ENCODE measurements at places on chromosomes 5 and 9.

DNA sequence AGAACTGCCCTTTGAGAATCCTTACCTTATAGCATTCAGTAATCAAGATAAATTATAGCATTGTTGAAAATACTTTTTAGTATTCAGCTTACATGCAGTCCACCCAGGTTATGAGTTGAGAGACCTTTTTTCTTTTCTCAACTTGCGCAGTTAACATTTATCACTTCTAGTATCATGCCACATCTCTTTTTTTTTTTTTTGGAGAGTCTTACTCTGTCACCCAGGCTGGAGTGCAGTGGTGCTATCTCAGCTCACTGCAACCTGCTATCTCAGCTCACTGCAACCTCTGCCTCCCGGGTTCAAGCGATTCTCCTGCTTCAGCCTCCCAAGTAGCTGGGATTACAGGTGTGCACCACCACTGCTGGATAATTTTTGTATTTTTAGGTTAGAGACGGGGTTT, 29.0 kb downstream of the LRRC70 start:
- no peak for DNase-seq

DNA sequence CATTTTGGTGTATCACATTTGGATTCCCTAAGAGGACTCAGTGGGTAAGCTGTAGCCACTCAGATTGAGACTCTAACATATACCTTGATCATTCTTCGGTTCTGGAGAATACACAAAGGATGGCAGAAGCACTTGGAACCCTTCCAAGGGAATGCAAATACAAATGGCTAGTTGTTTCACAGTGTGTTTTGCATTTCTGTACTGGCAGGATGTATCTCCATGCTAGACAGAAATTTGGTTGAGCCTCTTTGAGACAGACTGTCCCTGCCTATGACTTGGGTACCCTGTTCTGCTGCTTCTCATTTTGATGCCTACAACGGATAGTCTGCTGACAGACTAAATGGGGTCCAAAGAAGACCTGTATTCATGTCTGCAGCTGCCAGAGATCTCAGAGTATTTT, 273.5 kb downstream of the TMEM38B start:
- peak; percentile 52 for DNase-seq

GRCh38 chr5:139871614-139872013, 76.0 kb downstream of the PSD2 start:
- DNase-seq, result no peak

DNA sequence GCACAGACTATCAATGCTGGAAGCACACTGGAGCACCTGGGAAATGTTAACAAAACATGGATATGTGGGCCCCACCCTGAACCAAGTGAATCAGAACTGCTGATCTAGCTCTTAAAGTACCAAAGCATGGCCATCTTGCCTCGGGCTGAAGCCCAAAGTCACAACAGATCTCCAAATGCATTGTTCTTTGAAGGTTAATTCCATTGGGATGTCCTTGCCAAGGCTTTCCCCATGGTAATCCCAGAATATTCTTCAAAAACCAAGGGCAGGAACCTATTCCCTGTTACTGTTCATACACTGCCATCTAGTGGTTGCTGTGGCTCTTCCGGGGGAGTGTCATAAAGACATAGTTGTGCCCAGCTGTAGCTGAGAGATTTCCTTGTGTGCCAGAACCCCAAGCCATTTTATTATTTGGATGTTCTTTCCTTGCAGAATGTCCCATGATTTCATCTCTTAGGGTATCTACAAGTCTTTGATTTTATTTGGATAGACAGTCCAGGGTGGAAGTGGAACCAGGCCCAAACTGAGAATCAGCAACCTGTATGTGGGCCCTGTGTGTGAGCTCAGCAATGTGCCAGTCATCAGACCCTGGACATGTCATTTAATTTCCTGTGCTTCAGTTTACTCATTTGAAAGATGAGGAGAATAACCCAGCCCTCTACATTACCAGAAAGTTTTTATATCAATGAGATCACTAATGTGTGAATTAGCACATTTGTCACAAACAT, 290.0 kb downstream of the ACTL7B start:
- DNase-seq, result peak; percentile 85

- no peak for DNase-seq
These were observed 20.8 kb upstream of the SLC6A3 start for GRCh38 chr5:1465966-1466471.

DNA sequence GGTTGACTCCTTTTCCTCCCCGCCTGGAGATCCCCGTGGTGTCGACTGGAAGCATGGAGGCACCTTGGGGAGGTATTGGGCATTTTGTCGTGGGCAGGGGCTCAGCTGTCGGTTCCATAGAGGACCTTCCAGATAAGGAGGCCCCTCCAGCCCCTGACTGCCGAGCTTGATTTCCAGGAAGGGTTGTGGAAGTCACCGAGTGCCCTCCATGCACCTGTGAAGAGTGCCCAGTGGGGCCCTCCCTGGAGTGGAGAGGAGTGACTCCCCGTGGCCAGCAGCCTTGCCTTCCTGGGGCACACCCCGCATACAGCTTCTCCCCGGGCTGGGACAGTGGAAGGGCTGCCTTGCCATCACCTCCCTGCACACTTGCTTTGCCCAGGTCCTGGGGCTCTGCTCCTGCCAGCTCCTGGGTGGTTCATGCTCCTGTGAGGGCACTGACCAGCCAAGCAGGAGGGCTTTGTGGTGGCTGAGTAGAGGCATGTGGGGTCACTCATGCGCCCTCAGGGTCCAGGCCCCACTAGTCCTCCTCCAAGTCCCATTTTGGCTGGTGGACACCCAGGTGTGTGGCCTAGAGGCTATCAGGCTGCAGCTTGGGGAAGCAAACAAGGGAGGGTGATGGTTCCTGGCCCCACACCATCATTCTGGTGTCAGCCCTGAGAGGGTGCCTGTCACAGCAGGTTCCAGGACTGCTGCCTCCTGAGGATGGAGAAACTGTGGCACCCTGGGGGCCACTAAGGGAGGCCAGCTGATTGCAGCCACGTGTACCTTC, 133.0 kb downstream of the WNK2 start:
- DNase-seq, result no peak

- DNase-seq, result no peak
These were observed 49.2 kb downstream of the KCTD16 start for GRCh38 chr5:144219869-144220268.

GRCh38 chr5:5288201-5288600, 134.3 kb upstream of the ICE1 start:
- DNase-seq, result no peak

- no peak for DNase-seq
These were observed 72.8 kb downstream of the NIPSNAP3B start for GRCh38 chr9:104836767-104837166.

DNA sequence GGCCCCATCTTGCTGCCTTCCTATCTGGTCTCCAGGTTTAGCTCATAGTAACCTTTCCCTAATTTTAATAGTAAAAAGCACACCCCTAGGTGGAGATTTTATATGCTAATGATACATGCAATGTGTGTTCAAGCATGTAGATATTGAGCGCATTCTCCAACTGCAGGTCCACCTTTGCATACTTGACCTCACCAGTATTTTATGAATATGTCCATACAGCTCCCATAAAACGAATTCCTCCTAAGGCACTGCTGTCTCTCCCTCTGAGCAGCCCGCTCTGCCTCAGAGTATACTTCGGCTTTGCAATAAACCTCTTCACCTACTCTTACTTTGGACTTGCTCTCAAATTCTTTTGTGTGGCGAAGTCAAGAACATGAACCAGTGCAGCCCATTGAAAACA, 153.3 kb downstream of the RAB3C start:
- DNase-seq, result no peak

DNA sequence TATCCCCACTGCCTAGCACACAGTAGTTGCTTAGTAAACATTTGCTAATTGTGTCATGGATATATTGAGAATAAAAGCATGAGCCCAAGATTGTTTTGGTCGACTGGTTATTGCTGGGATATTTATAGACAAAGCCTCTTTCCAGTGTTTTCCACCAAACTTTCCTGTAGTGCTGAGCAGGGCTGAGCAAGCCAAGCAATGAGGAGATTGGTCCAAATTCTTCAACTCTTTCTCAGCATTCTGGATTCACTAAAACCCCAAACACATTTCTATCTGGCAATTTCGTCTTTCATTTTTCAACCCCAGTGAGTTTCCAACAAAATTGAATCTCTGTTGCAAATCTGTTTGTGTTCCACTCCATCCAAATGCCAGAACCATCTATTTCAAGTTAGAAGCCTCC, 31.9 kb upstream of the TARS1 start:
- DNase-seq, result no peak

DNA sequence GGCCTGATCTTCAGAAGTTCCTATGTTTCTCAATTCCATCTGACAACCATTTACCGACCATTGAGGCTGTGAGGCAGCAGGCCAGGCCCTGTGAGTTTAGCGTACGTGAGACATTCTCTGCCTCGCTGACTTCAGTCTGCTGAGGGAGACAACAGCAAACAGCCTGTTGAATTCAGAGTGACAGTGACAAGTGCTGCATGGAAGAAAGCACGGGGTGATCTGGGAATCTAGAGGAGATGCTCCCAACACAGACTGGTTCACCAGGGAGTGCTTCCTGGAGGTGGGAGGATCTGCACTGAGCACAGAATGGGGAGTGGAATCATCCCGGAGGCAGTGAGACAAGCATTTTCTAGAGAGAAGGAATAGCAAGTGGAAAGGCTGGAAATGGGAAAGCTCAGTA, 10.0 kb upstream of the DDX41 start:
- DNase-seq, result no peak

- DNase-seq, result peak; percentile 6
These were observed 79.2 kb upstream of the ABCA1 start for GRCh38 chr9:105007143-105007542.

DNA sequence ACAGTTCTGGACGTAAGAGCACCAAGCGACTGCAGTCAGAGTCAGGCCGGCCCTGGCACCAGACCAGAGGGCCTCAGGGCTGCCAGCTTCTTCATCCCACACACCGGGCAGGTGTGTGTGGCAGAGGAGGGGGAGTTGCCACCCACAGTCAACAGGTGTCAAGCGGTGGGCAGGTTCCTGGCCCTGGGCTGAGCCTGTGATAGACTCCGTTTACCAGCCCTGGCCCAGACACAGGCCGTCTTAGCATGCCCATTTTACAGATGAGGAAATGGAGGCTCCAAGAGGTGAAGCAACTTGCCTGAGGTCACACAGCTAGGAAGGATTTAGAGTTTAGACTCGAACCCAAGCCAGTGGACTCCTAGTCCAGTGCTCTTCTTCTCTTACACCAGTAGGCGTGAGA, 71.8 kb downstream of the HMCN2 start:
- no peak for DNase-seq

- no peak for DNase-seq
These were observed 96.1 kb downstream of the CYFIP2 start for GRCh38 chr5:157362012-157362411.

DNA sequence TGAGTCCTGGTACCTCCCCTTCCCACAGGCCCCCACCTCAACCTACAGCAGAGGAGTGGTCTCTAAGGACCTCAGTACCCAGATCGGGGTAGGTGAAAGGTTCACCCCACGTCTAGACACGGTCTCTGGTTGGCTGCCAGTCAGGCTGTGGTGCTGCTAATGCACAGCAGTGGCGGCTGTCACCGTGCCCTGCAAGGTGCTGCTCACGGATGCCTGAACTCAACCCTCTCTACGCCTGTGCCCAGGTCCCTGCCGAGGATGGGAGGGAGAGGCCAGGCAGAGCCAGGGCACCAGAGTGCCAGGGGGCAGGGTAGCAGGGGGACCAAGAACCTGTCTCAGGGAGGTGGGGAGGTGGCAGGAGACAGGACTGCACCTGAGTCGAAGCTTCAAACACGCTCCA, 14.3 kb downstream of the IER5L start:
- no peak for DNase-seq

DNA sequence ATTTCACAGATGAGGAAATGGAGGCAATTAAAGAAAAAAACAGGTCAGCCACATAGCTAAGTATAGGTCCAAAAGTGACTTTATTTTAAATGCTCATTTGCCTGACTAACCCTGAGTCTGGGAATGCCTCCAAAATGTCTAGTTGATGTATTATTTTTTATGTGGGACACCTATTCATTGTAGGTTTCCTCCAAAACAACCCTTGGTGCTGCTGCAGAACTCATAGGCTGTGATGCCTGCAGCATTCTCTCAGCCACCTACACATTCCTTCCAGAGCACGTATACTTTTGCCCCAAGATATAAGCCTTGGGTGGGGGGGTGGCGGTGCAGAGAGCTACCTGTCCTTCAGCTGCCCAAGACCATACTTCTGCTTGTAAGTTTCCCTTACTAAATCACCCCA, 77.4 kb downstream of the MSX2 start:
- DNase-seq, result no peak

DNA sequence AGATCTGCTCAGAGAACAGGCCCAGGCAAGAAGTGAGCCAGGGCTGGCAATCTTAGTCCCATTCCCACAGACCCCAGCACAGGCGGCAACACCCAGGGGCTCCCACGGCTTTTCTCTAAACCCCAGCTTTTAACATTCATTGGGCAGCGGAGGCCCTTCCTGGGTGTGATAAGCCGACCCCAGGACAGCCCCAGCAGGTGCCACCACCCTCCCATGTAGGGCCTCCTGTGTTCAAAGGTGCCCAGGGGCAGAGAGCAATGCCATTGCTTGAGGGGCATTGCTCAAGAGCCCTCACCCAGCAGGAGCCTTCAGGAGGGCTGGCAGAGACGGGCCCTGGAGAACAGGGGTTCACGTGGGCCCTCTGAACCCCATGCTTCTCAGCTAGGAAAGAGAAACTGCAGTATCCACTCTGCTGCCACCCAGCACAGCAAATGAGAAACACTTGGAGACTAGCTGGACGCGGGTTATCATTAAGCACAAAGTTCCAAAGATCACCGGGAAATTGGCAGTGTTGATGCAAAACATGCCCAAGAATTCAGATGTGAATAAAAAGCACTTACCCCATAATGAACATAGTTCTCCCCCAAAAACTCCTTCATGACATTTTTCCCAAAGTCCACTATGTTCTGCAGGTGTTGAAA, 13.9 kb downstream of the IPPK start:
- no peak for DNase-seq

DNA sequence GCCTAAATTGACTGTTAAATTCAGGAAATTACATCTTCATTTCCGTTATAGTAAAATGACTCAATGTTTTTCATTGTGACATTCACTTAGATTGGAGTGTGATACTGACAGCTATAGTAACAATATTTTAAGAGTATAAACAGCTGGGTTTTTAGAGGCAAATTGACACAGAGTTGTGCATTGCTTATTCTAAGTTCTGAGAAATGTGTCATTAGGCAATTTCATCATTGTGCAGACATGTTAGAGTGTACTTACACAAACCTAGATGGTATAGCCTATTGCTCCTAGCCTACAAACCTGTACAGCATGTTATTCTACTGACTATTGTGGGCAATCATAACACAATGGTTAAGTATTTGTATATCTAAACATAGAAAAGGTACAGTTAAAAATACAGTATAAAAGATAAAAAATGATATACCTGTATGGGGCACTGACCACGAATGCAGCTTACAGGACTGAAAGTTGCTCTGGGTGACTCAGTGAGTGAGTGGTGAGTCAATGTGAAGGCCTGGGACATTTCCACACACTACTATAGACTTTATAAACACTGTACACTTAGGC, 132.7 kb downstream of the PDE4D start:
- DNase-seq, result no peak

- DNase-seq, result no peak
These were observed 652.4 kb upstream of the MEF2C start for GRCh38 chr5:89535411-89535810.

Measured in midbrain (tissue), 1 donor.